ENCODE measurements at places on chromosomes 1 and 21. TPM values are rescaled to one million over a fixed set of nuclear protein-coding genes. Genes with fewer than 3 reads are reported as not detected.
A peak's percentile ranks its signal among the peaks of the same experiment; 100 is the strongest.

DNA sequence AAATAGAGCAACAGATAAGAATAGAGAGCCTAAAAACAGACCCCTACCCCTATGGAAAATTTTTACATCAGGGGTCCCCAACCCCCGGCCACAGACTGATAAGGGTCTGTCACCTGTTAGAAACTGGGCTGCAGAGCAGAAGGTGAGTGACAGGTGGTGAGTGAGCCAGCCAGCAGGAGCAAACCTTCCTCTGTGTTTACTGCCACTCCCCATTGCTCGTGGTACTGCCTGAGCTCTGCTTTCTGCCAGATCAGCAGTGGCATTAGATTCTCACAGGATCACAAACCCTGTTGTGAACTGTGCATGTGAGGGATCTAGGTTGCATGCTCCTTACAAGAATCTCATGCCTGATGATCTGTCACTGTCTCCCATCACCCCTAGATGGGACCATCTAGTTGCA lies 174.1 kb downstream of the FOXD2 start:
- DNase-seq, result no peak

Gene NOTCH2
- total RNA-seq, result 28.8 TPM

DNA sequence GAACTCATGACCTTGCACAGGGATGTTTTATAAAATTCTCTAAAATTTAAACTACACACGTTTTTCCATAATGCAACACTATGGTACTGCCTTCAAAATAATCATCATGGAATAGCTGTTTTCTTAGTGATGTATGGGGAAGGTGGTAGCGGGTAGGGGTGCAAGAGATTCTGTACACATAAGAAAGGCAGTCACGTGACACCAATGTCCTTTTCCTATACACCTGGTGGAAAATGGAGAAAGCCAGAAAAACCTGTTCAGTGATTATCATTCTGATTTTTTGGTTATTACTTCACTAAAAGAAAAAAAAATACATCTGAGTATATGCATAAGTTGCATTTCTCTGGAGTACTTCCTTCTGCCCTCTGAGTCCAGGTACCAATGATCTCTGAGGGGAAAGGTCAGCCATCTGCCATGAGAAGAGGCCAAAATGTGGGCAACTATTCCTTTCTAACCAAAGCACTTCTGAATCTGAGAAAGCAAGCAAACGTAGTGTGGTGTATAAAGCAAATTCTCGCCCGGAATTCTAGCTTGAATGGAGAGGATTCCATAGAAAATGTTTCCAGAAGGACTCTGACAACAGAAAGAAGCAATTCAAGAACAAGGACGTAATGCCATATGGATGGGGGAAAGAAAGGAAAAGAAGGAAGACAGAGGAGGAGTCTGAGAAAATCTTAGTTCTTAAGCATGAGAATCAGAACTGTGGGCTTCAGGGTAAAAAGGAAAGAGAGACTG lies 137.3 kb downstream of the RERE start:
- DNase-seq, result no peak

Gene RNPC3
- total RNA-seq, result 46.1 TPM

DNA sequence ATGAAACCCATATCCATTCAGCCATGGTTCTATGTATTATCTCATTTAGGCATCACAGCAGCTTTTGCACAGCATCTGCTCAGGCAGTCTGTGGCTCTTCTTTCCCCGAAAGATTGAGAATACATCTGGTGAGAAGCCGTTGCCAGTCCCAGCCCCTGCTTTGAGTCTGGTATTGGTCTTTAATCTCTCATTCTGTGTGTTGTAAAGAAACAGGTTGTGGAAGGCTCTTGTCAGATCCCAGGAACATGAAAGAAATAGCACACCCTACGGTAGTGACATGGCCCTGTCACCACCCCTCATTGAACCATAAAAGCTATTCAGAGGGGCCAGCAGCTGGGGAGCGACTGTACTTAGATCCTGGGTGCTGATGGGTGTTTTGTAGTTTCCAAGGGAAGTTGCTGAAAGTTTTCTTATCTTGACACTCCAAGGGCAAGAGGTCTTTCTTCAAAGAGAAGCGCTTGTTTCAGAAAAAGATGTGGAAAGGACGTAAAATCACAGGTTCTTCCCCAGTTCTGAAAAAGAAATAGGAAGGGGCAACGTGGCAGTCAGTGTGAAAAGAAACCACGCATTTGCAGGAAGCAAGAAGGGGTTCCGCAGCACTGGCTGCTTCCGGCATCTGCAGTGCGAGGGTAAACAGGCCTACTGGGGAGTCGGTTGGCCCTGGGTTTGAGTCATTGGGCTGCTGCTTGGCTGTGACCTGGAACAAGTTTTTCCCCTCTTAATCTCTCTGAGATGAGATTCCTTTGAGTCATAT lies 145.0 kb downstream of the DHRS3 start:
- peak; percentile 78 for DNase-seq

GRCh38 chr21:14273736-14274538 lies 58.0 kb downstream of the RBM11 start:
- no peak for DNase-seq

DNA sequence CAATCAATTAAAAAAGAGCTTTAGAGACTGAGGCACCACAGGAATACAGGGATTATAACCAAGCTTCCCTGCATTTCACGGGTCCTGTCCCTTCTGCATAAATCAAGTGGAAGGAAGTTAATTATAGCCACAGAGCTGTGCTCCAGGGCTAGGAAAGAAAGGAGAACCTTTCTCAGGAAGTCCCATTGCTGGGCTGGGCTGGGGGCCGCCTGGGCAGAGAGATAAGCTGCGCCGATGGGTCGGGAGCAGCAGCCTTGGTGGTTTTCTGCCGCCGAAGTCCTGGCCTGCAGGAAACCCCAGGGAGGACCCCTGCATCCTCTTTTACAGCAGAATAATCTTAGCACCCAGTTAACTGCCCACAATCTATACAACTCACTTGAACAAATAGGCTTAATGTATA lies 12.6 kb upstream of the CD34 start:
- no peak for DNase-seq

DNA sequence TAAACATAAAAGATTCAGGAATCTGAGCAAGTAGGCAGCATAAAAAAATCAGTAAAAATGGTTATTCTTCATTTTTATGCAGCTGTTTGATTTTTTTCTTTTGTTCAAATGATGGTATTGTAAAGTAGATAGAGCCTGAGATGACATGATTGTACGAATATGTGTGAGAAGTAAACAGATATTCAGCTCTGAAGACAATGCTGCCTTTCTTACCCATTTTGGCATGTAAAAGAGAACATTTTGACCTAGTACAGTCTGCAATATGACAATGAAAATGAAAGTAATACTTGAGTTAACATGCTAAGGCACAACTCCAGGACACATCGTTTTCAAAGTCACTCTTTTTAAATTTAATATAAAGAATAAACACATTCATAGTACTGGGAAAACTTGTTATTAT lies 95.7 kb upstream of the NCAM2 start:
- DNase-seq, result no peak

GRCh38 chr1:27161594-27161993 lies 6.7 kb upstream of the SLC9A1 start:
- DNase-seq, result no peak

DNA sequence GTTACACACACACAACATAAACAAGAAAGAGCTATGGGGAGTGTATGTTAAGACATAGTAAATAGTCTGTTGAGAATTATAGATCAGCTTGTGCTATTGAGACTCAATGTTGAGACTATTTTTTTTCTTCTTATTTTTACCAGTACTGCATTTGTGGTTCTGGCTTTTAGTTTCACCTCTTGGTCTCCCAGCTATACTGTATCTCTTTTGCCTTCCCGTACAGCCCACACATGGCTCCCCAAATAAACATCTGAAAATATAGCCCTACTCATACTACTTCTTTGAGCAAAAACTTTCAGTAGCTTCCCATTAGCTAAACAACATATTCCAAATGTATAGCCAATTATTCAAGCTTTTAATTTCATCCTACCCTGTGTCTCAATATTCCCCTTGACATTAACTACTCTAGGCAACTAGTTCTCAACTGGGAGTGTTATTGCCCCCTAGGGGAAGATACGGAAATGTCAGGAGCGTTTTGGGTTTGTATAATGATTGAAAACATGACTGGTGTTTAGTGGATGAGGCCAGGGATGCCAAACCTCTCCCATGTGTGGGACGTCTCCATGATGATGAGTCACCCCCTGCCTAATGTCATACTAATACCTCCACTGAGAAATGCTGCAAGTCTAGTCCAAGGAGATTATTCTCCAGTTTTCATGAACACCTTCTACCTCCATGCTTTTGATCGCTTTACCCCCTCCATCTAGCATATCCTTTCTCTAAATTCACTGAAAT lies 6.8 kb downstream of the RPE65 start:
- no peak for DNase-seq

- no peak for DNase-seq
These were observed 84.5 kb downstream of the RPS6KC1 start for GRCh38 chr1:213135572-213135971.
